SHP77 treated with DMSO at 0.1 percent for 48 hours (cell line): ENCODE measurements at places on chromosomes 2 and 18.

- DNase-seq, result no peak
Measured at GRCh38 chr2:65728477-65729180, 296.2 kb upstream of the SPRED2 start.

GRCh38 chr2:11396467-11397445, 52.3 kb upstream of the ROCK2 start:
- peak; percentile 83 for DNase-seq

DNA sequence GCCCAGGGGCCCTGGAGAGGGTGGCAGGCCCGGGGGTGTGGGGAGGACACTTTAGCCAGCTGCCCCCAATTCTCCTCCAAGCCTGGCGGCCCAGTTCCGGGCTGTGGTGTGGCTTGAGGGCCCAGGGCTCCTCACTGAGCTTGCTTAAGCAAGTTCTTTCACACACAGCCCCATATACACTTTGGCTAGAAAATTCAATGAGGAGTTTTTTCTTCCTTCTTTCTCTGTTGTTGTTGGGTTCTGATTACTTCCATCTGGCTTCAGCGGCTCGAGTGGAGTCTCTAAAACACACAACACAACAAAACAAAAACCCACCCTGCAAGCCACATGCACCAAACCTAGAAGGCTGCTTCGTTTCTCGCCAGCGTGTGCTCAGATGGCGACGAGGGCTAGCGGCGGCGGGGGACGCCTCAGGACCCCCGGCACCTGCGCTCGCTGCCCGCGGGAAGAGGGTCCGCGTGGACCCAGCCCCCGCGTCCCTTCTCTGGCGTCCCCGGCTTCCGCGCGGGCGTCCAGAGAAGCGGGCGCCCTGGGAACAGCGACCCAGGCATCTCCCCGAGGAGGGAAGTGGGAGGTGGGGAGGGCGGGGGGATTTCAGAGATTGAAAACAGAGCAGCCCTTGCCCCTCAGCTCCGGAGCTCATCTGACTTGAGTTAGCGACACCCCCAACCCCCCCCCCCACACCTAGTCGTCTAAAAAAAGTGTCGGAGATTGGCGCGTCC, 577 bp upstream of the GLI2 start:
- DNase-seq, result no peak

- DNase-seq, result peak; percentile 26
Measured at GRCh38 chr18:49250816-49251388, 209.5 kb downstream of the DYM start.

DNA sequence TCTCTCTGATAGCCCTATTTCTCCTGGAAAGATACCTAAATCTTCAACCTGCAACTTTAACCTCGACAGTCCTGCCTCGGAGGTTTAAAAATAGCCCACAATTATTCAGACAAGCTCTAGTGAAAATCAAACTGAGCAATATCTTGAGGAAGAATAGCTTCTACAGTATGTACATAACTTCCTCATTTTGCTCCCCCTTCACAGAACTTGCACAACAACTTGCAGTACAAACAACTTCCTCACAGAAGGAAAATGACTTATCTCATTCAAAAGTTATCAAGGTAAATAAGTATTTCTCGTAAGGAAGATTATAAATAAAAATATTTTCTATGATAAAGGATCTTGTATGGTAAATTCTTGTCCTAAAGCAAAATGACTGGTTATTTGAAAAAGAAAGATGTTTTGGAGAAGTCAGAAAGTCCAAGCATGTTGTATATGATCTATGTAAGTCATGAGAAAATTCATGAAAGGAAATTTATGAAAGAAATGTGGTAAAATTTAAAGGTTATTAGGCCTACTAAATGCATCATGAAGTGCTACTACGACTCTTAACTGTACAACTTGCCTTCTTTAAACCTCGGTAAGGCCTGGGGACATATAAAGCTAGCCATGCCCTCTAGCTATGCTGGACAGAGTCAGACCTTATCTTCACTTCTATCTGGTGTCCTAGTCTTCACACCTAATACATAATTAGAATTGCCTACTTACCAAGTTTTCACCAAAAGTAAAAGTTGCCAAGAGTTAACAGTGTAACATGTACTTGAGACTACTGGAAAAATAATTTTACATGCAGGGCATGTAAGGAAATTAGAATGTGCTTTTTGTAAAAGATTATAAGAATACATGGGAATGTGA, 394.5 kb downstream of the DLGAP1 start:
- no peak for DNase-seq

DNA sequence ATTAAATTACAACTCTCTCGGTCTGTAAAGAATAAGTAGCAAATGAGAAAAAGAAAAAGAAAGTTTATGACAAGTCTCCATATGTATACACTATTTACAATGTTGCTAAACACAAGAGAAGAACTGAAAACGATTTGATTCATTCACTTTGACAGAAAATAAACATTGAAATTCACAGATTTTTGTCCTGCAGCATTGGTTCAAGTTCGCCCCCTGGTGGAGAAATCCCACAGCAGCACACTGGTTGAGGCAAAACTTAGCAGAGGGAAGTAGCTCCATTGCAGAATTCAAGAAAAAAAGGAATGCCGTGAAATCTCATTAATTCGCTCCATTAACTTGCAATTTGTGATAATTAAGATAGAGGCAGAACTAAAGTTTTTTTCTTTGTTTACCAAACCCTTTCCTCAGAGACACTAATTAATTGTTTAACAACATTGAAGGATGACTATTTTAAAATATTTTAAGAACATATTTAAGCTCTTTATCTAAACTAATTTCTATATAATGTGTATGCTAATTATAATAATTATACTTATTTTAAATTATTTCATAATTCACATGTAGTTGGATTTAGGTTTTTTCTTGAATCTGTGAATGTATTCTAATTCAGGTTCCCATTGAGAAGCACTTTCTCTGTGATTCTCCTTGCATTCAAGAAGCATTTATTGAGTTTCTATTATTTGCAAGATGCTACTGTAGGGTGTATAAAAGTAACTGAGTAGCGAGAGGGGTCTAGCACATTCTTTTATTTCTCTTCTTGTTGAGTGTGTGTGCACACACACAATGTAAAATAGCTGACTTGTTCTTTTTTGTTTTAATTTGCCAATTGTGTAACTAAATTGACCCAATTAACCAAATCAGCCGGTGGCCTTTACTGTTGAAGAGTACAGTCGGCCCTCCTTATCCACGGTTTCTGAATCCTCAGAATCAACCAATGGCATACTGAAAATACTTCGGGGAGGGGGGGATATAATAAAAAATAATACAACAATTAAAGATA, 74.1 kb downstream of the COL4A3 start:
- no peak for DNase-seq

GRCh38 chr2:204544961-204545860, at the start of gene PARD3B:
TSS of gene PARD3B (plus strand) at chr2:204545475. CDS start at chr2:204546000, 525 bp downstream.
- no peak for DNase-seq

GRCh38 chr18:5619376-5619775, 75.6 kb upstream of the EPB41L3 start:
- no peak for DNase-seq

DNA sequence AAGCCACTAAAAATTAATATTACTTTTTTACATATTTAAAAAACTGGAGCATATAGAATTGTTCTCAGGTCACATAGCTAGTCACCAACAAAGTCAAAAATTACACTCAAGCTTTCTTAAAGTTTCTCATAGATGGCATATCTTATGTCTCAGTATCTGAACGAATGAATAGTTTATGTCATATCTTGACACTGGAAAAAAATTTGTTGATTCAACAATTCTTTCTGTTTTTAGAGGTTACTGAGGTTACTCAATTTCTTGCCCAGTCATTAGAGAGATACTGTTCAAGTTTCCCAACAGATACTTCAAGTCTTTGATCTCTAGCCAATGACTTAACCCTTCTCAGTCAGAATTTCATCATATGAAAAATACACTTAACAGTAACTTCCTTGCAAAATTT, 113.1 kb upstream of the XIRP2 start:
- no peak for DNase-seq

- DNase-seq, result no peak
Measured at GRCh38 chr18:12328179-12328823, 20.3 kb downstream of the TUBB6 start.

GRCh38 chr2:122300758-122301157, 545.3 kb downstream of the TSN start:
- no peak for DNase-seq

DNA sequence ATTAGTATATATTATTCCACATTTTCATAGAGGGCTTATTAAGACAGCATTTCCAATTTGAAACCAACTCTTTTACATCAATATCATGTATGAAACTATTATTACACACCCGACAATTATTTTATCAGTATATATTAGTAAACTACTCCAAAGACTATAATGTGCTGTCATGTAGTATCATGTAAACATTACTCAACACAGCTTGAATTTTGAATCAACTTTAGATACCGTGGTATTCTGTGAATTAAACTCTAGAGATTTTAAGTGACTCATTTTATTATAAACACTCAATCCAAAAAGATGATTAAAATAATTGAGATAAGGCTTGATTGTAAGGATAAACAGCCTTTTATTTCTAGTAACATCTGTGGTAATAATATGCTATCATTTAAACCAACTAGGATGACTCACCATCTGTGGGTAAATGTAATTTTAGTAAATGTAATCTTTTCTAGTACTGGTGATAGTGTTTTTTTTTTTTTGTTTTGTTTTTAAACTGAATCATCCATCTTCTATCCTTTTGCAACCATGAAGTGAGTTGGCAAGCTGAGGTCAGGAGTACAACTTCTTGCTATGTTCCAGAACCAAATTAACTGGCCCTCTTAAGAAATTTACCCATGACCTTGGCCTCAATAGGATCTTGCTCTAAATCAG, 144.3 kb upstream of the SMAD7 start:
- DNase-seq, result no peak

GRCh38 chr2:600542-601386, 76.4 kb downstream of the TMEM18 start:
- DNase-seq, result no peak

GRCh38 chr18:26091047-26091630, 726 bp upstream of the SS18 start:
- DNase-seq, result peak; percentile 40

GRCh38 chr2:47640356-47640755, 142.6 kb upstream of the MSH6 start:
- no peak for DNase-seq

GRCh38 chr2:160384791-160385190, 108.8 kb downstream of the RBMS1 start:
- DNase-seq, result no peak
